ENCODE measurements at places on chromosomes 13 and 19.

DNA sequence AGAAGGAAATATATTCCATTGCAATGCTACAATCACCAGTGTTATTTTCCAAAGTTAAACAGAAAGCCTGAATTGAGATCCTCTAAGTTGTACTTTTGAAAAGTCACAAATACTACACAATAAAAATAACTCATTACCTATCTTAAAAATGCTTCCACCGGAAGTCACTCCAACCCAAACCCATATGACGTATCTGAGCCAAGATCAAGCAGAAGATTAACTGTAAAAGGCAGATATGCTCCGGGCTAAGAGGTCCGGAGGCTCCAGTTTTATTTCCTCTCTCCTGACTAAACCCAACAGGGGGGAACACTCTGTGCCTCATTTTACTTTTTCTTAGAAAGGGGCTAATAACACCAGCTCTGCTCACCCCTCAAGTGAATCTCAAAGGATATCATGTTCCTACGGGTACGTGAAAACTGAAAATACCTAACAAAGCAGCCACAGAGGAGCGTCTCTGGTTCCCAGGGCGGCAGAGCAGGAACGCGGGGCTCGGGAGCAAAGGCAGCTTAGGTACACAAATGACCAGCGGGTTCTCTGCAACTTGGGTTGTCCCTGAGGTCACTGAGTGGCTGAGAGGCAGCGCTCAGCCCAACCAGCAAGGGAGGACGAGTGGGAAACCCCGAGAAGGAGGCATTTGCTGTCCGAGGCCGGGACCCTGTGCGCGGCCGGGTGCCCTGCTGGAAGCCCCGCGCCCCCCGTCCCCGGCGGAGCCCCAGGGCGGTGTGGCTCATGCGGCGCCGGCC is 750 bp downstream of the RAB20 start:
- DNase-seq: no peak

- no peak for DNase-seq
Observed at GRCh38 chr19:18091217-18091608, 4.5 kb upstream of the IL12RB1 start.

- DNase-seq: no peak
Observed at GRCh38 chr13:77833331-77833863, 85.2 kb downstream of the EDNRB start.

DNA sequence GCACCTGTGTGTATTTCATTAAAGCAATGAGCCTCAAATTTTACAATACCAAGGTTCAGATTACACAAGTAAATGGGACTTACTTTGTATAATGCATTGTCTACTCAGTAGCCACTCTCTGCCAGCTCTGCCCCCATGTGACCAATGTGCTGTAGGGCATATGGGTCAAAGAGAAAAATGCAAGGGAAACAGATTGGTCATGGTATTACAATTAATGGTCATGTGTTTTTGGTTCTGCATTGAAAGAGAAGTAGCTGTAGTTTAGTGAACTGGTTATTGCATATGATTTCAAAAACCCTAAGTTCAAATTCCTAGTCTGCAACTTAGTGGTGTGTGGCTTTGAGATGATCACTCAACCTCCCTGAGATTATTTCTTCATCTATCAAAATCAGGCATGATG is 545.4 kb downstream of the SUCLA2 start:
- no peak for DNase-seq

DNA sequence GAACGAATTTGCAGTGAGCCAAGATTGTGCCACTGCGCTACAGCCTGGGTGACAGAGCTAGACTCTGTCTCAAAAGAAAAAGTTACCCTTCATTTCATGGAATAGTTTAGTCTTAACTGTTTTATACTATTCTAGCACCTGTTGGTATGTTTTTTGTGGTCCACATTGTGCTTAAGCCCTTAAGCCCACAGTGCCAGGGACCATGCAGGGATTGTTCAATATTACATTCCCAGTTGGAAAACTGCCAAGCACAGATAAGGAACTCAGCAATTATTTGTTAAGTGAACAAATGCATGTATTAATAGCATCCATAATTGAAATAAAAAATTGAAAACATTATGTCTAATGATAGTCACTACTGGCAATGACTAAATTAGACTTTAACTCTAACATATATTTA is 193.5 kb downstream of the PCDH17 start:
- DNase-seq: no peak

GRCh38 chr13:80040196-80040980 is 300.5 kb downstream of the SPRY2 start:
- peak; percentile 9 for DNase-seq

DNA sequence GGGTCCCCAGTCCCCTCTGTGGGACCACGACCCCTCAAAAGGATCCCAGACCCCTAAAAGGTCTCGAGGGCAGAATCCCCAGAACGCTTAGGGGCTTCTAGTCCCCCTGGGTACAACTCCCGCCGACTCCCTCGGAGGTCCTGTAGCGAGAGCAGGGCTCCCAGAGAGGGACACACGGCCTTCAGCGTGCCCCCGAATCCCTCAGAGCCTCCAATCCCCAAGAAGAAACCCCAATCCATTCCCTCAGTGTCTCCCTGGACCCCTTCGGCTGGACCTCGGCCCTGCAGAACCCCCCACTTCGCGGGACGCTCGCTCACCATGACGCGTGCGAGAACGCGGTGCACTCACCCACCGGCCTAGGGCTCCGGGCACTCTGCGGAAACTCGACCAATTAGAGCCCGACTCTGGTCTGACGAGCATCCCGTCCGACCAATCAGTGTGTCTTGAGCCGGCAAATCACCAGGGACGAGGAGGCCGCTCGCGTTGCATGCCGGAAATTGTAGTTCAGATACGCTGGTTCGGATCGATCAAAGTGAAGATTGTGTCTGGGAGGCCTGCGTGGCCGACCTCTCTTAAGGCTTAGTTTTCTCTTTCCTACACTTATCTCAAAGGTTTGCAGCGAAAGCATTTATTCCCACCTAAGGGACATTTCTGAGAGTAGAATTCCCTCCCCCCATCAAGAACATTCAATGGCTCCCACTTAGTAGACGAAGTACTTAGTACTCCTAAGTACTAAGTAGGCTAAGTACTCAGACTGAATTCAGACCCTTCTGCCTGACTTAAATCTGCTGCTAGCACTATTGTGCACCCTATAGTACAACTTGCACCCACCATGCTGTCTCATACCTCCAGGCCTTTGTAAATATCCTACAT is at the start of gene TMEM161A:
TSS of gene TMEM161A (minus strand) at position 370 of the 873 bp plus-strand sequence. CDS start at position 320, 50 bp downstream.
- DNase-seq: peak; percentile 84

- no peak for DNase-seq
Observed at GRCh38 chr19:16153582-16154336, 10.3 kb downstream of the HSH2D start.

DNA sequence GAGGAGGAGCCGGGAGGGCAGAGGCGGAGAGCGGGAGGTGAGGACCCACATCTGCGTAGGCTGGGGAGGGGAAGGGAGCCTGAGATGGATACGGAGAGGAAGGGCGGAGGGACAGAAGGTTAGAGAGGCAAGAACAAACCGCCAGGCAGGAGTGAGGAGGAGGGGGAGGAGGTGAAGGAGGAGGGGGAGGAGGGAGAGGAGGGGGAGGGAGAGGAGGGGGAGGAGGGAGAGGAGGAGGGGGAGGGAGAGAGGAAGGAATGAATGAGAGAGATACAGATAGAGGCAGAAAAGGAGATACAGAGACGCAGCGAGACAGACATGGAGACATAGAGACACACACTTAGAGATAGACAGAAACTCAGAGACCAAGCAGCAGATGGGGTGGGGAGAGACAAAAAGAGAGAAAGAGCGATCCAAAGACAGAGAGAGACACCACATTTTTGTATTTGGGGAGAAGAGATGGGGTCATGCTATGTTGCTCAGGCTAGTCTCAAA is 782 bp upstream of the CA11 start:
- DNase-seq: no peak

- DNase-seq: no peak
Observed at GRCh38 chr19:19909654-19910053, 8.9 kb downstream of the ZNF93 start.

DNA sequence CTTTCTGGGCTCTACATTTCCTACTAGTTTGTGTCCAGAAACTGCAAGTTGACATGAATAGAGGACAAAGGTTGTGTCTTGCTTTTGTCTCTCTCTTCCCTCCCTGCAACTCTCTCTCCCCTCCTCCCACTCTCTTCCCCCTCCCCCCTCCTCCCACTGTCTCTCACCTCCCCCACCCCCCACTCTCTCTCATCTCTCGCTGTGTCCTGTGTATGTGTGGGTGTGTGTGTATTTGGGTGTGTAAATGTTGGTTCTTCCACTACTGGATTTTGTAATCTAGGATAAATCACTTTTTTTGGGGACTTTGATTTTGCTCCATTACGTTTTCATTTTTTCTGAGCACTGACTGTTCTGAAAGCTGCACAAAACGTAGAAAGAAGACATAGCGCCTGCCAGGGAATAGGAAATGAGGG is 48.4 kb downstream of the AKAP11 start:
- DNase-seq: no peak

DNA sequence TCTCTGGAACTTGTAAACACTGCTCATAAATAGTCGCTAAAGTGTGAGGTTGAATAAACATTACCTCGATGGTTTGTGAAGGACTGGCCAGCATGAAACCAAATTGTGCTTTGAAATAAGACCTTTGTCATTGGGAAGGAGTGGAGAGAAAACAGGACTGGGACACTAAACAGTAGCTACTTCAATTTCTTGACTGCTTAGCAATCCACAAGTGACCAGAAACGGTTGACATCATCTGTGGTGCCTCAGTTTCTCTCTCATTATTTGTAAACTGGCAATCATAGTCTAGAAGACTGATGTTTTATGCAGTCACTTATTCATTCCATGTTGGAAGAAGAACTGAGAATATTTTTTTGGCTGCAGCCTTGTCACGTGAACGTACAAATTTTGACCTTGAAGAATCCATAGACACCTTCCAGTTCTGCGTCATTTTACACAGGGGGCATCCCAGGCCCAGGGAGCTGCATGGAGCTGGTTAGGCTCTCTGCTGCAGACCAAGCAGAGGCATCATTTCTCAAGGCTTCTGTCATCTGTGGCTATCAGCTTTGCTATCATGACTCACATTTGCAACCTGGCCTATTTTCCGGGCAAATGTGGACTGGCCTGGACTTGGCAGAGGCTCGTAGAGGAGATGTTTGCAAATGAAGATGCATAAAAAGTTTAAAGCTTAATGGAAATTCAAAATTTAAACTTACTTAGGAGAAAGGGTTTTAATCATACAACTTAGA is 391.8 kb downstream of the FGF9 start:
- DNase-seq: no peak

DNA sequence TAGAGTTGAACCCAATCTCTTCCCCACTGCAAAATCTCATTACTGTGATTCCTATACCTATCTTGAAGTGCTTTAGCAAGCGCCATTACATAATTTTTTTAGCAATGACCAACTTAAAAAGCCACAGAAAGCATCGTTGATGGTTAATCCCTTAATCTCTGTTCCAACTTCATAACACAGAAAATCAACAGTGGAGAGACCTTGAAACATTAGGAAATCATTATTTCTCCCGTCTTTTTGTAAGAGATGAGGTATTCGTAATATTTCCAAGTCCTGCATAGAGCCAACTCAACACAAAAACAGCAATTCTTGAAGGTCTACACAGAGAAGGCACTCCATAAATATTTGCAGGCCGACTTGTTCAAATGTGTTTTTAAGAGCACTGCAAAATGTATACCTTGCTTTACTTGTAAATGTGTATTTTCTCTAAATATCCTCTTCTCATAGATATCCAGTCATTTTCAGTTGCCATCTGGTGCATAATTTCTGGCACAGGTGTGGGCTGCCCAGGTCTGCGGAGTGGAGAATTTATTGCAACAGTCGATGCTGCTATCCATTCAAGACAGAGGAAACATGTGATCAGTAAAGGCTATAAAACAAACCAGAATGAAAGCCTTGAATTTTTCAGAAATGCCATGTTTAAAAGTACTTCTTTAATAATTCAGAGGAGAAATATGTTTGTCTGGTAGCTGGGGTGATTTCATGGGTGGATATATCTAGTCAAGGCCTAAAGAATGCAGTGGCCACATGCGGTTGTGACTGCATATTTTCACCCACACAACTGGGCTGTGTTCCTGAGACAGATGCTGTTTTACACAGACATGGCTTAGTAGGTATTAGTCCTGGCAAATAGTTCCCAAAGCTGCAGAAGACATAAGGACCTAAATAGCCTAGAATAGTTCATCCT is 234.3 kb upstream of the STARD13 start:
- DNase-seq: no peak

DNA sequence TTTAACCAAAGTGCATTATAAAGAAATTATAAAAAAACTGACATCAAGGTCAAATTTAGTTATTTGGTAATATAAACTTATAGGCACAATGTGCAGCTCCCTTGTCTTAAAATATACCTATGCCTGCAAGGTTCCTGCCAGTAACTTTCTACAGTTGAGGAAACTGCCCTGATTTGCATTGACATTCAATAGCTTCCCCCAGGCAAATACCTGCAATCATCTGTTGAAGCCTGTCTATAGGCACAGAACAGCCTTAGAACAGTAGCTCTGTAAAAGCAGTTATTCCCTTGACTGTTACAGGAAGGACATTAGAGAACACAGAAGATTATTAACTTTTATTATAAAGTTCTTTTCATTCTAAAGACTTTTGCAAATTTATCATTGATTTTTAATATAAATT is 1239.5 kb downstream of the PCDH9 start:
- no peak for DNase-seq

All from GOT3 (cell line).